ENCODE measurements at places on chromosomes 11 and 22. TPM values are rescaled to one million over a fixed set of nuclear protein-coding genes. Genes with fewer than 3 reads are reported as not detected.

The SHISAL1 gene
- total RNA-seq, result 2.7 TPM

DNA sequence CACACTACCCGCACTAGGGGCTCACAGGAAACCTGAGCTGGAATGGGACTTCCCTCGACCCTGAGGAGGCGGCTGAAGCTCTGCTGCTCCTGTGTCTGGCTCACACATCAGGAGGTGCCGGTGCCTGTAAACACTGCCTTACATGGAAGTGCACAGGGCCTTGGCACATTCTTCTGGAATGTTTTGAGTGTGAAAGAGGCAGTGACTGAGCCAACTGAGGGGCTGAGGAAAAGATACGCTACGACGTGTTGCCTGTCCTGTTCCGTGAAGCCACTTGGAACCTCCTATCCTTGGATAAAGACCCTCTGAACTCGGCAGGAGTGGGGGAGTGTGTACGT, 10.5 kb downstream of the TXN2 start:
- H3K27ac ChIP-seq, result 0 out of 2 replicates have a peak overlapping the region, but pooled peaks have one; percentile 34
- 0 out of 2 replicates have a peak, but pooled peaks cover 3% of the 10 kb centered on the region for H3K4me1 ChIP-seq
- peaks cover 17% of the 10 kb centered on the region for H3K36me3 ChIP-seq
- no peak for DNase-seq
- H3K4me3 ChIP-seq, result no peak overlapping the region
- H3K27me3 ChIP-seq, result no peaks in the 10 kb centered on the region

DNA sequence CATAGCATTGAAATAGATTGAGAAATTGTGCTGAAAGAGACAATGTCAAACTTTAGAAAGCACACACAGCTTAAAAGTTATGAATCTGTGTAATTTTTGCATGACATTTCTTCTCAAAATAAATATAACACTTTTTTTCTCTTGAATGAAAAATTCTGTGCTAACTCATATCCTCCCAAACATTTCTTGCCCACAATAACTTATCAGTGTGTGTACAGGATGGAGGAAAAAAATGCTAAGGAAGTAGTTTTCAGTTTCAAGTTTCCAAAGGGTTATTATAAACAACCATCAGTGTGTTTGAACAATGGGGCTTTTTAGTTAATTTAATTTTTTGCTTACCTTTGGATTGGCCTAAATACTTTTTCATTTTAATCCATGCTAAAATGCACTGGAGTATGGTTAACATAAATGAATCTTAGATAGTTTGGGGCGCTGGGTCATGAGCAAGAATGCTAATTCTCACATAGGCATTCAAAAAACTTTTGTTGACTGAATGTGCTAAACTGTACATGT, 82.9 kb upstream of the ARHGAP20 start:
- H3K27me3 ChIP-seq, result no peaks in the 10 kb centered on the region
- H3K4me1 ChIP-seq, result peaks cover 13% of the 10 kb centered on the region
- no peak overlapping the region for H3K4me3 ChIP-seq
- H3K27ac ChIP-seq, result no peak overlapping the region

- DNase-seq, result no peak
- peaks cover 14% of the 10 kb centered on the region for H3K4me1 ChIP-seq
- H3K27ac ChIP-seq, result no peak overlapping the region
- H3K4me3 ChIP-seq, result no peak overlapping the region
- H3K36me3 ChIP-seq, result no peaks in the 10 kb centered on the region
Observed at GRCh38 chr11:62439785-62440602, 21.2 kb downstream of the SCGB1A1 start.

- DNase-seq, result no peak
- no peak overlapping the region for H3K4me3 ChIP-seq
- H3K27ac ChIP-seq, result no peak overlapping the region
- H3K4me1 ChIP-seq, result no peaks in the 10 kb centered on the region
- no peaks in the 10 kb centered on the region for H3K27me3 ChIP-seq
Observed at GRCh38 chr11:121210445-121211080, 82.0 kb upstream of the SC5D start.

DNA sequence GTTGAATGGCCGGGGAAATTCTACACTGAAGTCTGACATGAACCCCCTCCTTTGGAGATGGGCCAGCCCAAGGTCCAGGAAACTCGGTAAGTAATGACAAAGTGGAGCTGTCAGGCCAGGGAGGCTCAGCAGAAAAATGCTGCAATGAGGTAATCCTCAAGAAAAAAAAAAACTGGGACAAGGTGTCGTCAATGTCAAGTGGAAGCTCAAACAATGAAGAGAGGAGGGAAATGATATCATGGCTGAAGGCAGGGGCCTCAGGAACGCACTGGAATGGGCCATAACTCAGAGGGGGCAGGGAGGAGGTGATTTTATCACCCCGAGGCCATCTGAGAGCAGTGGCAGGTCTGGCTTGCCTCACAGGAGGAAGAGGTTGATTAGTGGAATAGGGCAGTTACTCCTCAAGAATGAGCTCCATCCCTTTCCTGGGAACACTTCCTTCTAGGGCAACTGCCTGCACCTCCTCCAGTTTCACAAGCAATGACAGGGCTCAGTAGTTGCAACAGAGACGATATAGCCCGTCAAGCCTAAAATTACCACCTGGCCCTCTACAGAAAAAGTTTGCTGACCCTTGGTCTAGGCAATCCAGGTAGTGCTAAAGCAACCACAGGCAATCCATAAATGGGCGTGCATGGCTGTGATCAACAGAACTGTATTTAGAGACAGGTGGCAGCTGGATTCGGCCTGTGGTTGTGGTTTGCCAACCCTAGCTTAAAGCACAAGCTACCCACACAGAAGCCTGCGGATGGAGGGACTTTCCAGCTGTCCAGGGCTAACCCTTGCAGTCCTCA, 65.2 kb downstream of the FBXO7 start:
- no peak for DNase-seq
- H3K27ac ChIP-seq, result no peak overlapping the region
- H3K4me3 ChIP-seq, result no peak overlapping the region
- no peaks in the 10 kb centered on the region for H3K4me1 ChIP-seq
- H3K36me3 ChIP-seq, result no peaks in the 10 kb centered on the region
- H3K27me3 ChIP-seq, result no peaks in the 10 kb centered on the region

DNA sequence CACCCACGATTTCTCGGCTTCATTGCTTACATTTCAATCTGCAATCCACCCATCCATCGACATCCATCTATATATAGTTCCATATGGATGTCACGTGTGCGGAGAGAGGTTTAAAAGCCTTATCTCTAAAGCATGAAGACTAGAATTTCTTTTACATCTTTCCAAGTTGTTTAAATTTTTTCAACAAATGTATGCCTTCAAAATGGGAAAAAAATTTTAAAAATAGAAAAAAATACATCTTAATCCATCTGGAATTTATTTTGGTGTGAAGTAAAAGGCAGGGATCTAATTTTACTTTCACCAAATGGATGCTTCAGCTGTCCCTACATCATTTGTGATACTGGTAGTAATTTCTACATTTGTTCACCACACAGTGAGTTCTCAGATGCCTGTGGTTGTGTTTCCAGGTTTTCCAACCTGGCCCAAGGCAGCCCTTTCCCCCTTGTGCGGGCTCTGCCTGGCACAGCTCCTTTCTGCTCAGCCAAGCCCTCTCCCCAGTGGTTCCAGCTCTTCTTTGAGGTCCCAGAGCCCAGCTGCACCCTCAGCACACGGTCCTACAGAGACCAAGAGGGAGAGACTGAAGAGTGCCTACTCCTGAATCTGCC, 37.6 kb upstream of the KLHL35 start:
- no peak for DNase-seq
- H3K4me3 ChIP-seq, result no peak overlapping the region
- H3K4me1 ChIP-seq, result peaks cover 38% of the 10 kb centered on the region

GRCh38 chr11:78061921-78062311, 1.7 kb upstream of the THRSP start:
- no peaks in the 10 kb centered on the region for H3K36me3 ChIP-seq
- H3K27me3 ChIP-seq, result no peaks in the 10 kb centered on the region
- H3K27ac ChIP-seq, result no peak overlapping the region

- no peak overlapping the region for H3K27ac ChIP-seq
- peaks cover 20% of the 10 kb centered on the region for H3K27me3 ChIP-seq
Observed at GRCh38 chr11:120224361-120224760, 13.5 kb downstream of the OAF start.

- H3K36me3 ChIP-seq, result peaks cover 9% of the 10 kb centered on the region
- DNase-seq, result no peak
- H3K27ac ChIP-seq, result no peak overlapping the region
- H3K4me3 ChIP-seq, result no peak overlapping the region
- peaks cover 29% of the 10 kb centered on the region for H3K4me1 ChIP-seq
Observed at GRCh38 chr11:23111527-23111926, 251.3 kb upstream of the CCDC179 start.
